ENCODE measurements at places on chromosomes 5 and 9.

GRCh38 chr5:128966846-128967245 lies 1.6 kb downstream of the SLC27A6 start:
- DNase-seq = no peak

DNA sequence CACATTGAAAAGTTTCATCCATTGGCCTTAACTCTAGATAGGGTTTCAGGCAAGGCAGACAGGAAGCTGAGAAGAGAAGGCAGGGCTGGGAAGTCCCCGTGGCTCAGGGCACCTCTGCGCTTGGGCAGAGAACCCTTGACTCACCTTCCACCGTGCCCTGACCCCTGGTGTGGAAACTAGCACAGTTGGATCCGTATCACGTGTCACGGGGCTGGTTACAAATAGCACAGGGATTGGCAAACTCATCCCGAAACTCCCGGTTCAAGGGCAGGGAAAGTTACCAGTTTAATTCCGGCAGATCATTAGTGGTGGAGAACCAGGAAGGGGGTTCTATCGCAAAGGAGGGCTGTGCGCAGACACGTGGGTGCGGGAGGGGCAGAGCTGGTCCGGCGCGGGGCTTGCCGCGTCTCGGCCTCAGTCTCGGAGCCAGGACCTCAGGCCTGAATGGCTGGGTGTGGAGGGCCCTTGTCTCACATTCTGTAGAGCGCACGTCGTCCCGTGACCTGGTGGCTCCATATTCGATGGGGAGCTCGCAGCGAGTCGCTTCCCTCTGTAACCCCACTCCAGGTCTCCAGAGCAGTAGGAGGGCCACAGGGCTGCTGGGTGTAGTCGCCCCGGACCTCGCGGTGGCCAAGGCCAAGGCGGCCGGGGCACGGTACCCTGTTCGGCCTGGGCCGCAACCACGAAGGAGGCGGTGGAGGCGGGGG lies 771 bp upstream of the TMEM171 start:
- DNase-seq = no peak

- DNase-seq = no peak
These were observed 17.6 kb upstream of the LIFR start for GRCh38 chr5:38574009-38574408.

DNA sequence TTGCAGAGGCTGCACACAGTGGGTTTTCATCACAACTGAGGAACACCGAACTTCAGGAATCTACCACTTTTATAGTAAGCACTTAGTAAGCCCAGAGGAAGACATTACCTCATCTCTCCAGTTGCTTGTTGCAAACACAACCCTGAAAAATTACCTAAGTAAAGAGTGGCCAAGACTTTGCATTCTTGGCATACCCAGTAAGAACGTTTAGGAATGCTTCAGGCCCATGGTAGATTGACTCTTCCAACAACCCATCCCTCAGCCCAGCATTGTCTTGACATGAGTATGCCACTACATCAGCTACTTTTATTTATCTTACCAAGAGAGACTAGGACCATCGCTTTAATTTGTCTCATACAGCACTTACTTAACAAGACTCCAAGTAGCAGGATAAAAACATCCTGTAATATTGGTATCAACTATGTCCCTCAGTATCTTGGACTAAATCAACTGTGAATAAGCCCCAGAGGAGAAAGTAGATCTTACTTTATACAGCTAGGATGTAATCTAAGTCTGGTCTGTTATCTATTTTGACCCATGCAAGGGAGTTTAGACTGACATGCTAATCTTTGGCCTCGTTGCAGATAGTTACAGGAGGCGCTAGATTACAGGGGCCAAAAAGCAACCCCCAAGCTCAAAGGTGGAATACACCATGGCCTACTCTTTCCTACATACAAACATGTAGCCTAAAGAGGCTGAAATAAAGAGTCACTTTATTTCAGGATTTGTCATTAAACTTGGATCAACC lies 114.9 kb downstream of the INVS start:
- no peak for DNase-seq

DNA sequence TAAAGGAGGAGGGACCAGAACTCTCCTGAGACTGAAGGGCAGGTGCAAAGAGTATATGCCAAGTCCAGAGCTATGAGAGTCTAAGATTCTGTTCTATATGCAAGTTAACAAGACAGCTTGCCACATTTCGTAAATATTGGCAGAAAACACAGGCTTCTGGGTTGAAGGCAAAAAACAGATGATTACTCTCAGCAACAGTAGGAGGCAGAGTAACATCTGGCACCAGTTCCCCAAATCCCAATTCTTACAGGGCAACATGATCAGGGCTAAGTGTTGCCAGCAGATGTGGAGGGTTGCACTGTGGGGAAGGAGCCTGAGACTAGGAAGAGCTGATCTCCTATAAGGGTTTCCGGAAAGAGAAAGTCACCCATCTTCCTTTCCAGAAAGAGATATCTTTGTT lies 179.4 kb downstream of the PJA2 start:
- no peak for DNase-seq

DNA sequence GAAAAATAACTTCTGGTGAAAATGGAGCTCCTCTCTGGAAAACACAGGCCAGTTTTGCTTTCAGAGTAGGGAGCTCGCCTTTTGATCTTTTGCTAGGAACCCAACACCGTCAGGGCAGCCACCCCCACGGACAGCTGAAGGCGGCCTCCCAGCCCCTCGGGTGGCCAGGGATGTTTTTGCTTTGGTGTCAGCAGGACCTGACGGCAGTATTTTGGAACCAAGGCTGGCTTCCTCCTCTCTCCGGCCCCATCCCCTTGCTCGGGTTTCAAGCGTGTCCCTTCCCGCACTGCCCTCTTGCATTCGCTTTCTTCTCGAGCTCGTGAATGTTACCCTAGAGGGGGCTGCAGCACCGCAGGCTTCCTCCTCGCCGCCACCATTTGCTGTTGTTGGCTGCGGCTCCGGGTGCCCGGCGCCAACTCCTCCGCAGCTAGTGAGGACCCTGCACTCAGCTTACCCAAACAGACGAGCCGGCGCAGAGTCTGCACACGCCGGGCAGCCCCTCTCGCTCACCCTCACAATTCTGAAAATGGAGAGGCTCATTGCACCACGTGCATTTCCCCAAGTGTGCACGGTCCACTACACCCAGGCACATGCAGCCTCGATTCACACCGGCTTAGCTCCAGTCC lies 35.5 kb upstream of the ADAMTSL1 start:
- no peak for DNase-seq

DNA sequence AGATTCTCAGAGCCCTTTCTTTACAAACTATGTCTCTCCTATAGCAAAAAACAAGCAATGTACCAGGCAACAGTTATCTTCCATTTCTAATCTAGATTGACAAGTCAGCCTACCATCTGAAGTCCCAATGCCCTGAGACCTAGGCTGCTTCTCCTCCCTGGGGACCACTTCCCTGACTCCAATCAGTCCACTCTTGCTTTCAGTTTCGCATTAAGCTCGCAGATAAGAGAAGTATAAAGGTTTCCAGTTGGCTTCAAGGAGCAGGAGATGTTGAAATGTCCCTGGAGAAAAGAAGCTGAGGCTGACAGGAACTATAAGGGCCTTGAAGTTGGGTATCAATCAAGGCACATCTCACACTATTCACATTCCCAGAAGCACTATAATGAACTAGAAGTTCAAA lies 32.3 kb downstream of the ERP44 start:
- peak; percentile 34 for DNase-seq

DNA sequence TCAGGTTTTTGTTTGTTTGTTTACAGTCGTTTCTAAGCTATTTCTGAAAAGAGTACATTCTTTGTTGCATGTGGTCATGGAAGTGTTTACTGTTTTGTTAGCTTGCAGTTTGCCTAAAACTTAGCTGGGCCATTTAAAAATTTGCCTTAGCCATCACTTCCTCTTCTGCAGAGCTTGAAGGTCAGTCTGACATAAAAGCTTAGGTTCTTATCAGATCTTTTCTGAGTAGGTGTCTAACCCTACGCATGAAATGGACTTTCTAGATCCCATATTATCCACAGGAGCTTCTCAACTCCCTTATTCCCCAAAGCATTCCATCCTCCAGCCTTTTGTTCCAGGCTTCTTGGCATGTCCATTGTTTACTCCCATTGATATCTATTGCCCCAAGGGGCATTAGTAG lies 90.3 kb downstream of the AP3B1 start:
- DNase-seq = no peak

- no peak for DNase-seq
These were observed 29.8 kb downstream of the UGCG start for GRCh38 chr9:111926421-111926875.

- DNase-seq = no peak
These were observed 75.6 kb upstream of the GRIN3A start for GRCh38 chr9:101814064-101814463.

GRCh38 chr9:108720191-108720642 lies 135.6 kb downstream of the ACTL7B start:
- no peak for DNase-seq

DNA sequence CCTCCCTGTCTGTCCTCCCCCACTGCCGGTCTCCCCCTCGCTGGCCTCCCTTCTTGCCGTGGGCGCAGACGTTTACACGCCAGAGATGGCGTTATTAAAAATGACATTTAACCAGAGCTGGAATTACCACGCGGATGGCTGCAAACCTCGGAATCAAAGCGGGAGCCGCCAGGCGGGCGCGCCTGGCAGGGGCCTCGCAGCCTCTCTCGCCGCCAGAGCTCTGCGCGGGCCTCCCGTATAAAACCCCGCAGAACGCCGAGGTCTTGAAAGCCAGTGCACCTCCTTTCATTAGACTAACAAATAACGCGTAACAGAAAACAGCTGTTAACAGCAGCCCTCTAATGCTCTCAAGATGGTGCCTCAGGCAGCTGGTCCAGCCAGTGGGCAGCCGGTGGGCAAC lies 10.2 kb downstream of the PRRX2 start:
- no peak for DNase-seq

- no peak for DNase-seq
These were observed 1.3 kb downstream of the TRIM7 start for GRCh38 chr5:181203777-181204112.

- DNase-seq = no peak
These were observed 130.3 kb downstream of the SEMA5A start for GRCh38 chr5:9415566-9415965.

All from NCI-H187 (cell line).